ENCODE measurements at places on chromosomes 12 and 14.

GRCh38 chr12:72511498-72511897 is 239.3 kb downstream of the TRHDE start:
- no peak for DNase-seq

DNA sequence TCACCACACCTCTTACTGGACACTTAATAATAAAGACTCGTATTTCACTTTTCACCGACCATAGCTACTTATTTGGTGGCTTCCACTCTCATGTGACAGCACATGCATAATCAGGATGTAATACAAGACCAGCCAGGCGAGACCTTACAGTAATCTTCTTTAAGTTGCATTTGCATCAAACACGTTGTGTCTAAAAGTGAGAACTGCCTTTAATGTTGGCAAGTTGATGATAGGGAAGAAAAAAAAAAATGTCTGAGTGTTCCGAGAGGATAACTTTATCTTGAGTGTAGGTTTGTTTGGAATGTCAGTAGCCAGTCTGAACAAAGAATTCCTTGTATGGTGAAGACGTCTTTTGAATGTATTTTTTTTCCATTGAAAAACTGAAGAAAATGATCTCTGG is 440.4 kb downstream of the ADAMTS20 start:
- DNase-seq, result no peak

DNA sequence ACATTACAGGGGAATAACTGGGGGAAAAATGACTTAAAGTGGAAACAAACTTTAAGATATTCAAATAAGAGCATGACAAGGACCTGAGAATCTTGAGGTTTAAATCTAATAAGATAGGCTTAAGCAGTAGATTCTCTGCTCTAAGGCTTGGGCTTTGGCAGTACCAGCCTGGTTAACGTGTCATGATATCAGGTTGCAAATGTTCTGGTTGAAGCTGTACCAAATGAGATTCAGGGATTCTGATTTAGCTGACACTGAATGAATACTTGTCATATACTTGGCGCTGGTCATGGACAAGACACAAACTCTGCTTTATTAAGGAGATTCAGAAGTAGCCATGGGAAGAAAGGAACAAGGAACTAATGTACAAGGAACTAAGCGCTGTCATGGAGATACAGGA is 6.1 kb downstream of the TCP11L2 start:
- DNase-seq, result no peak

DNA sequence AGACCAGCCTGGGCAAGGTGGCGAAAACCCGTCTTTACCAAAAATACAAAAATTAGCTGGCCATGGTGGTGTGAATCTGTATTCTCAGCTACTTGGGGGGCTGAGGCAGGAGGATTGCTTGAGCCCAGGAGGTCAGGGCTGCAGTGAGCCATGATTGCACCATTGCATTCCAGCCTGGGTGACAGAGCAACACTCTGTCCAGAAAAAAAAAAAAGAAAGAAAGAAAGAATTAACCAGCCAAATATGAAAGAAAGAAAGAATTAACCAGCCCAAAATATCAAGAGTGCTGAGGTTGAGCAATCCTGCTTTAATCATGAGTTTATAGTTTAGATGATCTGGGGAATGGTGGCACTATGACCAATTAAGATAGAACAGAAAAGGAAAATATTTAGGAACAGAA is 3.5 kb upstream of the ACTN1 start:
- no peak for DNase-seq

GRCh38 chr12:46892887-46893286 is 67.1 kb upstream of the SLC38A4 start:
- no peak for DNase-seq

GRCh38 chr12:117903110-117903840 is 65.5 kb downstream of the KSR2 start:
- DNase-seq, result no peak

DNA sequence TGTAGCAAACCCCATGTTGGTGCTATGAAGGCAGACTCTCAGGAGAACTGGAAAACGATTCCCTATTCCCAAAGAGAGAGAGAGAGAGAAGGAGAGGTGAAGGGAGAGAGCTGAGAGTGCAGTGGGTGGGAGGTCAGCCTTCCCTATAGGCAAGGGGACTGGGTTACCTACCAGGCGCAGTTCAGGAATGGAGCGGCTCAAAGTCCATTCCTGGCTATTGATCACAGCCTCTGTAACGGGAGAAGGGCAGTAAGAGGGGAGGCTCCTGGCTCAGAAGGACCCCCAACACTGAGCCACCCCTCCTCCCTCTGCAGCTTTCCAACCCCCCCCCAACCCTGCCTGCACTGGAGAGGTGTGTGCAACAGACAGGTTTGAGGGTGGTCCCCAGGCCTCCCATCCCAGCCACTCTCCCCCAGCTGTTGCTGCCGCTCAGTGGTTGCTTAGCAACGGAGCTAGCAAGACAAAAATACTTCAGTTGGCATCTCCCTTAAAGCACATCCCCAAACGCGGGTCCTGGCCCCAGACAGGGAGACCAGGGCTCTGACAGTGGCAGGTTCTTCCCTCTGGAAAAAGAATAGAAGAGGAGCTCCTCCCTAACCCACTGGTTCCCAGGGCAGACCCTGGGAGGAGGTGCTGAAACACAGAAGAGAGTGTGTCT is 3.2 kb downstream of the AGAP2 start:
- DNase-seq, result no peak

DNA sequence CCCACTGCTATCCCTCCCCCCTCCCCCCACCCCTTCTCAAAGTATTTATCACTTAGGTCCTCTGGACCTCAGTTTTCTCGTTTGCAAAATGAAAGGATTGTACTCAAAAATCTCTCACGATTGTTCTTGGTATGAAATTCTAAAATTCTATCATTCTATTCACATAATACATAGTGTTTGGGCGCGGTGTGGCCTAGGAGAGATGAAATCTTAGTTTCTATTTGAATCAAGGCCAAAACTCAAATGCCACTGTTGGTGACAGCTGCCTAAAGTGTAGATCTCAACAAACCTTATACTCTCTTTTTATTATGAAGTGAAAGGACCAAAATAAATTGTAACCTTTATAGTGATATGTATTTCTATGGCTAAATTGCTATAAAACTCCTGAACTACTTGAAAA is 23.7 kb upstream of the YAF2 start:
- DNase-seq, result no peak

- no peak for DNase-seq
Observed at GRCh38 chr14:104314251-104314941, 176.0 kb downstream of the KIF26A start.

DNA sequence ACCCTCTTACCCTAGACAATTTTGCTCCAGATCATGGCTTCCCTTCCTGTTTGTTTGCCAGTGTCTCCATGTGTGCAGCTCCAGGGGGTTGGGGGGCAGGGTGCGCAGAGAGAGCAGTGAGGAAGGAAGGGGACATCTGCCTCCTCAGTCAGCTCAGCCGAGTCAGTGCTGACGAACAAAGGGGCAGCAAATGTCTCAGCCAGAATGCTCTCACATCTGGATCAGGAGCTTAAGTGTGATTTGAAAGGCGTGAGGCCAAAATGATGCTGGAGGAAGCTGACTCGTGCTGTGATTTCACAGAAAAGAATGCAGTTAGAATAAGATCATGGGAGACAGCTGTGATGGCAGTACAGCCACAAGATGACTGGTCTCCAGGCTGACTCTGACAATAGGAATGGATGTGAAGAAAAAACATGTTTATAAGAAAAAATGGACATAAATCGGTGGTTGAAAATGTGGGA is 27.1 kb upstream of the CDK17 start:
- DNase-seq, result no peak

DNA sequence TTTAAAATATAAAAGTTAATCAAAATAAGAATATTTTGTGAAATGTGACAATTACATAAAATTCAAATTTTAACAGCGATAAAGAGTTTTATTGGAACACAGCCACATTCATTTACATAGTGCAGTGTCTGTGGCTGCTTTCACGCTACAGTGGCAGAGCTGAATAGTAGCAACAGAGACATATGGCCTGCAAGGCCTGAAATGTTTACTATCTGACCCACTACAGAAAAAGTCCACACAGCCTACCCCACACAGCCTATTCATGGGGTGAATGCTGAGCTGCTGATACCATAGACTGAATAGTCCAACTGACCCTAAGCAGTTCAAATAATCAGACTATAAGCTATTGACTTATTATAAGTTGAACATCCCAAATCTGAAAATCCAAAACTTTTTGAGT is 13.2 kb downstream of the GNS start:
- no peak for DNase-seq

- no peak for DNase-seq
Observed at GRCh38 chr14:76882651-76883050, 56.4 kb downstream of the LRRC74A start.

DNA sequence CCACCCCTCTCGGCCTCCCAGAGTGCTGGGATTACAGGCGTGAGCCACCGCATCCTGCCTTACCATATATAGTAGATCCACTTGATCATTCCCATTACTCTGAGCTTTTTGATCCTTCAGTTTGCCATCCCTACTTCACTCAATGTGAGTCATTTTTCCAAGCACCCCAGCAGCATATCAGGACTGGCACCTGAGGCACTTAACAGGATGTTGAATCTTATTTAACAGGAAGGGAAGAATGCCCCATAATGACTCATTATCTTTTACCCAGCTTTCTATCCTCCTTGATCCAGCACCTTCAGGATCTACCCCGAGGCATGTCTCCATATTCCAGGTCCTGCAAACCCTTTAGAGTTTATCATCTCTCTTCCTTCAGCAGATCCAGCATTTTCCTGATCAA is 84.9 kb upstream of the CMKLR1 start:
- no peak for DNase-seq

GRCh38 chr14:64698903-64699302 is 5.3 kb upstream of the PLEKHG3 start:
- no peak for DNase-seq

- no peak for DNase-seq
Observed at GRCh38 chr12:3201339-3202051, 124.3 kb downstream of the TSPAN9 start.

DNA sequence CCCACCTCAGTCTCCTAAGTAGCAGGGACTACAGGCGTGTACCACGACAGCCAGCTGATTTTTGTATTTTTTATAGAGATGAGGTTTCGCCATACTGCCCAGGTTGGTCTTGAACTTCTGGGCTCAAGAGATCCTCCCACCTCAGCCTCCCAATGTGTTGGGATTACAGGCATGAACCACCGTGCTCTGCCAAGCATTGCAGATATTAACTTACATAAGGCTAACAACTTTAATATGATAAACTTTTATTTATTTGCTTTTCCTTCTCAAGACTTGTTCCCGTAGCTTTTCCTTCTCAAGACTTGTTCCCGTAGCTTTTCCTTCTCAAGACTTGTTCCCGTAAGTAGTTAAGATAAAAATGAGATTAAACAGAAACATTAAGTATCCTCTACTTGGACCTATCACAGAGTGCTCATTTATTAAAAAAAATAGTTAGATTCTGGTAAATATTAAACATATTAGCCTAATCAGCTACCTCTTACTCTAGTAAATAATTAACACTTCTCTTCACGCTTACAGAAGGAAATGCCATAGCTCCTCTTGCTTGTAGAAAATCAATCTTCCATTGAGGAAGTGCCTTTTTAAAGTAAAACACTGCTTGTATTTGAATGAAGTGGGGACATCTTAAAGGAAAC is 157.7 kb upstream of the KITLG start:
- DNase-seq, result no peak

DNA sequence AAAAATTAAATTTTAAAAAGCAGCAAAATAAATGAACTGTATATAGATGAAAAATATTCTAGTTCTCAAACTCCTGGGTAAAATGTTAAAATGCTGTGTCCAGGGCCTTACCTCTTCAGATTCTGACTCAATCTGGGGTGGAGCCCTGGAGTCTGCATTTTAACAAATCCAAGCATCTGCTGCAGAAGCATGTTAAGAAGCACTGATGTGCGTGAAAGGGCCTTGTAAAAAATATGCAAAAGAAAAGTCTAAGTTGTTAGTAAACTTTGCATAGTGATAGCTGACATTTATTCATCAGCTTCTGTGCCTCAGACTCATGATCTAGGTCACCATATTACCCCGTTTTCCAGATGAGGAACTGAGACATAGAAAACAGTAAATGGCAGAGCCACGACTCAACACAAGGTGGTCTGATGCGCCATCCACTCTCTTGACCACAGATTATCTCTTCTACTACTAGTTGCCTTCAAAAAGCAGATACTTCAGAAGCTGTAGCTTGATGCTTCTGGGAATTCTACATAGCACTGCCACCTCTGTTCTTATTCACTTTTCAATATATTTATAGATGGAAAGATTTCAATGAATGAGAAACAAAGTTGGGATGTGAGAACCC is 28.0 kb upstream of the PTCSC3 start:
- no peak for DNase-seq

DNA sequence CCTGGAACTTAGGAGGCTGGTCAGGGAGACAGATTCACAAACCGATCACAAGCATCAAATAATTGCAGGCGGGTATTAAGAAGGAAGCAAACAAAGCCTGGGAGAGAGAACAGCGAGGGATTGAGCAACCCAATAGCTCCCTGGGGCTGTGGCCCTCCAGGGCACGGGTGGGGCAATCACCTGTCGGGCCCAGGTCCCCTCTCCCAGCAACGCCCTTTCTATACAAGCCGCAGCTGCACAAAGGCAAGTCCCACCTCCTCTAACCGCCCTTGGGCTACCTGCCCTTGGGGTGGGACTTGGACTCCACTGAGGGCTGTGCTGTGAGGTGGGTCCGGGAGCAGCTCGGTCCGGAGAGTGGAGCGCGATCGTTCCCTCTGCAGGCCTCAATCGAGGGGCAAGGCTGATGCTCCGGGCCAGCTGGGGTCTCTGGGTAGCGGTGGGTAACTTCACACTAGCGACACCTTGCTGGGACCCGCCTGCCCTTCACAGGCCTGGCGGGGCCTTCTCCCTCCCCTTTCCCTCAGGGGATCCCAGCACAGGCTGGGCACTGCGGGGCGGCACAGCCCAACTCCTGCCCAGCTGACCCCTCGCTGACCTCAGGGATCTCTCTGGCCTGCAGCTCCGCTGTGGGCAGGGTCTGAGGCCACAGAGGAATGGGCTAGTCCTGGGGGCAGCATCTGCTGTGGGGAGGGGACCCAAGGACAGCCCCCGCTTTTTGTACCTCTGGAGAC is 8.0 kb downstream of the PHB2 start:
- no peak for DNase-seq

GRCh38 chr14:71363946-71364925 is 457.0 kb downstream of the PCNX1 start:
- DNase-seq, result no peak

GRCh38 chr12:116606397-116606796 is 47.2 kb downstream of the MAP1LC3B2 start:
- no peak for DNase-seq

- no peak for DNase-seq
Observed at GRCh38 chr12:77682488-77682887, 148.2 kb upstream of the NAV3 start.

DNA sequence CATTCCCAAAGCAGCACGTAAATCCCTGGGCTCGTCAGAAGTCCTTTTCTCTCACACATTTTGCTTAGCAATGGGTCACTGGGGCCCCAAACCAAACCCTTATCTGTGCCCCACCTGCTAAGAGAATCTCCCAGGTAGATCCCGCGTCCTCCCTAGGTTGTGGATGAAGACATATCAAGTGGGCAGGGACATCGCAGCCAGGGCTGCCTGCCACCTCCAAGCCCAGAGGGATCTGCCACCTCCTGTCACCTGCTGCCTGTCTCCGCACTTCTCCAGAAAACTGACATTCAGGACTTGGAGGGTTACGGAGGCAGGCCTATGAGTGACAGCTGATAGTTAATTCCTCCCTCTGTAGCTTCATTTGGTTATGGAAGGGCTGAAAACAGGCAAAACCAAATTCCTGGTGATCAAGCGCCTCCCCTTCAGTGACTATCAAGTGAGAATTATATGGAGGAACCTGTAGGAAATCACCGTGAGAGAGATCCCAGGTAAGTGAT is 19.5 kb downstream of the BCL11B start:
- no peak for DNase-seq
